ENCODE measurements at places on chromosomes 12 and 14.

DNA sequence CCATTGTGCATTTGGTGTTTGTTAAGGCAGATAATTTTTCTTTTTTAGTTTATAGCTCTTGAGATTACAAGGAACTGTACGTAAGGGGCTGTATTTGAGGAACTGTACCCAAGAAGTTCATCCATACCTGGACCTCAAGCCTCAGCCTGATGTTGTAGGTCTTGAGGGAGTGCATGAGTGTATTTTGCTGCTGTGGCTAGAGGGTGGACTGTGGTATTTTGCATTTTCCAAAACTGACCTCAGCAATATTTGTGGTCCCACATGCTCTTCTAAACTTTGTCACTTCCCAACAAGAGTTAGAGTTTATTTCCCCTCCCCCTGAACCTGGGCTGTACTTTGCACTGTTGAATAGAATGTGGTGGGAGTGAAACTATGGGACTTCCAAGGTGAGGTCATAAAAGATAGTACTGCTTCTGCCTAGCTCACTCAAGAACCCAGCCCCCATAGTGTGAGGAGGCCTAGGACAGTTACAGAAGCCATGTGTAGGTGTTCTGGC is 42.2 kb upstream of the FBXO33 start:
- no peaks in the 10 kb centered on the region for H3K4me1 ChIP-seq
- peaks cover 5% of the 10 kb centered on the region for H3K36me3 ChIP-seq
- no peak for DNase-seq
- no peak overlapping the region for H3K4me3 ChIP-seq
- no peaks in the 10 kb centered on the region for H3K27me3 ChIP-seq

- DNase-seq, result no peak
- no peak overlapping the region for H3K27ac ChIP-seq
- no peaks in the 10 kb centered on the region for H3K4me1 ChIP-seq
- no peak overlapping the region for H3K4me3 ChIP-seq
Measured at GRCh38 chr12:6407236-6407954, 23.4 kb downstream of the LTBR start.

GRCh38 chr12:82873951-82874350 is 187.2 kb downstream of the TMTC2 start:
- DNase-seq, result no peak
- H3K4me1 ChIP-seq, result no peaks in the 10 kb centered on the region
- H3K27ac ChIP-seq, result no peak overlapping the region
- no peaks in the 10 kb centered on the region for H3K36me3 ChIP-seq
- no peak overlapping the region for H3K4me3 ChIP-seq

GRCh38 chr12:62301080-62301798 is 41.0 kb downstream of the USP15 start:
- peaks cover 39% of the 10 kb centered on the region for H3K36me3 ChIP-seq
- H3K27ac ChIP-seq, result no peak overlapping the region
- H3K27me3 ChIP-seq, result no peaks in the 10 kb centered on the region
- H3K4me1 ChIP-seq, result peaks cover 13% of the 10 kb centered on the region
- DNase-seq, result no peak

DNA sequence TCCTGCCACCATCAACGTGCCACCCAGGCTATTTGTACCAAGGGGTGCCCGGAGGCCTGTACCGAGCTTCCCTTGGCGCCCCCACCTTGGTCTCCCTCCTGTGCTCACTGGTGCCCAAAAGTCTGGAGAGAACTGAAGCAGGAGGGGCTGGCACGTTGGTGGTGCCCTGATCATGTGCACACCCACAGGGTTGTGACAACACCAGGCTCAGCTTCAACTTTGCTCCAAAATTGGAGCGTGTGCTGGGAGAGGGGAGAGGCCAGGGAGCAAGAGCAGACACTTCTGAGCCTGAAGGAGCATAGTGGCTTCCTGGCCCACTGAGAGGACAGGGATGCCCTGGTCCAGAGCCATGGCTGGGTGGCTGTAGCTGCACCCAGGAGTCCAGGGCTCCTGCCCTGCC is 13.0 kb upstream of the LPCAT3 start:
- H3K27ac ChIP-seq, result no peak overlapping the region
- H3K27me3 ChIP-seq, result no peaks in the 10 kb centered on the region
- H3K4me3 ChIP-seq, result no peak overlapping the region
- DNase-seq, result no peak
- no peaks in the 10 kb centered on the region for H3K36me3 ChIP-seq

- peak; percentile 61 for DNase-seq
- no peaks in the 10 kb centered on the region for H3K36me3 ChIP-seq
- H3K4me3 ChIP-seq, result peak within 1 kb of the TSS; percentile 13
Measured at GRCh38 chr14:104085032-104085888, at the start of gene ASPG. ASPG (plus strand) TSS chr14:104085700; CDS start chr14:104085771, 71 bp downstream.

- H3K4me1 ChIP-seq, result no peaks in the 10 kb centered on the region
- H3K4me3 ChIP-seq, result no peak overlapping the region
- H3K36me3 ChIP-seq, result no peaks in the 10 kb centered on the region
- H3K27me3 ChIP-seq, result no peaks in the 10 kb centered on the region
- no peak overlapping the region for H3K27ac ChIP-seq
Measured at GRCh38 chr12:10025236-10025635, 5.2 kb upstream of the CLEC9A start.

GRCh38 chr12:103884316-103884715 is 43.3 kb upstream of the NT5DC3 start:
- no peaks in the 10 kb centered on the region for H3K27me3 ChIP-seq
- H3K36me3 ChIP-seq, result no peaks in the 10 kb centered on the region
- H3K4me1 ChIP-seq, result no peaks in the 10 kb centered on the region
- DNase-seq, result no peak
- H3K27ac ChIP-seq, result no peak overlapping the region

GRCh38 chr14:54010981-54011380 is 54.4 kb upstream of the BMP4 start:
- no peak for DNase-seq
- H3K4me3 ChIP-seq, result no peak overlapping the region
- H3K27ac ChIP-seq, result no peak overlapping the region
- H3K36me3 ChIP-seq, result no peaks in the 10 kb centered on the region

DNA sequence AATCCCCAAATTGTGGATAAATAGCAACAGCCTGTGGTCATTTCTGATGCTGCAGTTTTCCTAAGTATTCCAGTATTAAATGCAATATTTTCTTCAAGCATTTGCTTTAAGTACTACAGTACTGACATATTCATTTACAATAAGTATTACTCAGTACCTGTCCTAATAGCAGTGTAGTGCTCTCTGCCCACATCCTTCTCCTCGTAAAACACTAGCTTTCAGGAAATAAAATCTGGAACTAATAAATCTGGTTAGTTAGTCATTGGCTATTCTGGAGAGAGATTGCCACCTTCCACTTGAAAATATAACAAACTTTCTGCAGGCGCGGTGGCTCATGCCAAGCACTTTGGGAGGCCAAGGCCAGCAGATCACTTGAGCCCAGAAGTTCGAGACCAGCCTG is 441.5 kb downstream of the PRKD1 start:
- no peaks in the 10 kb centered on the region for H3K4me1 ChIP-seq
- H3K27me3 ChIP-seq, result no peaks in the 10 kb centered on the region
- no peak overlapping the region for H3K27ac ChIP-seq

DNA sequence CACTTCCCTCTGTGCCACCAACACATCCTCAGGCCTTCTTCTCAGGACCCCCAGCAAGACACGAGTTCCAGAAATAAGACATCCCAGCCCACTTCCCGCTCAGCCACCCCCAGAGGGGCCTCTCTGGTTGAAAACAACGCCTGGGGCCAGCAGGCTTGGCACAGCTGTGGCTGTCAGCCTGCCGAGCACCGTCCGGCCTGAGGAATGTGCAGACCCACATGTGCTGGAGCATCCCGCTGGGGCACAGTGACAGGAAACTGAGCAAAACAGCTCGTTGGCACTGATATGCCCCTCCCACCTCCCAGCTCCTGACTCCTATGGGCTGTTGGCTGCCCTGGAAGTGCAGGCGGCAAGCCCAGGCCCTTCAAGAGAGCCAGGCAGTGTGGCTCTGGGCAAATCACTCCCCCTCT is 1.4 kb downstream of the SYNE3 start:
- peak; percentile 70 for DNase-seq
- no peaks in the 10 kb centered on the region for H3K27me3 ChIP-seq

- H3K27me3 ChIP-seq, result no peaks in the 10 kb centered on the region
- H3K4me3 ChIP-seq, result no peak overlapping the region
Measured at GRCh38 chr12:2248901-2249381, 196.2 kb downstream of the CACNA1C start.

DNA sequence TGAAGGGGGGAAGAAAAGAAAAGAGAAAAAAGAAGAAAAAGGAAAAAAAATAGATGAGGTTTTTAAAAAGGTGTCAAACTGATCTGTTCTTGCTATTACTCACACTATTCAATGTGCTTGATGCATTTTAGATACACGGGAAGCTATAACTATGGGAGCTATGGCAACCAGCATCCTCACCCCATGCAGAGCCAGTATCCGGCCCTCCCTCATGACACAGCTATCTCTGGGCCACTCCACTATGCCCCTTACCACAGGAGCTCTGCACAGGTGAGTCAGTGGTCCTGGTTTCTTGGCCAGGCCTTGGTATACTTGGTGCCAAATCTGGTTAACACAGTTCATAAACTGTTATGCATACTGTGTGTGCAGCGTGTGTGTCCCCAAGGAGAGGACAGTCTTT is 24.0 kb upstream of the RIC8B start:
- no peaks in the 10 kb centered on the region for H3K36me3 ChIP-seq
- DNase-seq, result no peak
- no peaks in the 10 kb centered on the region for H3K27me3 ChIP-seq
- H3K4me3 ChIP-seq, result no peak overlapping the region

- H3K4me1 ChIP-seq, result peaks cover 3% of the 10 kb centered on the region
- DNase-seq, result no peak
Measured at GRCh38 chr14:76330411-76331327, 45.3 kb upstream of the ESRRB start.

- no peaks in the 10 kb centered on the region for H3K36me3 ChIP-seq
- no peak overlapping the region for H3K4me3 ChIP-seq
- no peaks in the 10 kb centered on the region for H3K4me1 ChIP-seq
Measured at GRCh38 chr14:30357791-30358190, 201.2 kb upstream of the G2E3 start.

DNA sequence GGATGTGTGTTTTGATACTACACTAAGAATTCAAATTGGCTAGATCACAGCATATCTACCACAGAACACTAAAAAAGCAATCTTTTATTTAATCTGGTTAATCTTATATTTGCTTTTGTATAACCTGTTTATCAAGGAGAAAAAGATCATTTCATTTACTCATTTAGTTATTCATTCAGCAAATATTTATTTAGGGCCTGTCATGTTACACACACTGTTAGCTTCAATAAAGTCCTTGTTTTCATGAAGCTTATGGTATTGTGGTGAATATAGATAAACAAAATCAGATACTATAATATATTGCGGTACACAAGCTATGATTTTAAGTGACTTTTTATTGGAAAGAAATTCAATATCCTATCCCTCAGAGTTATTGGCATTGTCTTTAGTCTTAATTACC is 350.8 kb downstream of the LRFN5 start:
- H3K27ac ChIP-seq, result no peak overlapping the region
- no peaks in the 10 kb centered on the region for H3K36me3 ChIP-seq
- DNase-seq, result no peak
- no peaks in the 10 kb centered on the region for H3K4me1 ChIP-seq
- H3K4me3 ChIP-seq, result no peak overlapping the region
- no peaks in the 10 kb centered on the region for H3K27me3 ChIP-seq

GRCh38 chr14:51228391-51228790 is 11.7 kb upstream of the TMX1 start:
- H3K4me3 ChIP-seq, result no peak overlapping the region
- H3K36me3 ChIP-seq, result no peaks in the 10 kb centered on the region
- DNase-seq, result no peak
- H3K4me1 ChIP-seq, result no peaks in the 10 kb centered on the region
- H3K27ac ChIP-seq, result no peak overlapping the region
- no peaks in the 10 kb centered on the region for H3K27me3 ChIP-seq

GRCh38 chr14:22600027-22600426 is 1.9 kb downstream of the ABHD4 start:
- H3K27ac ChIP-seq, result peak overlapping the region; percentile 93
- DNase-seq, result no peak
- no peaks in the 10 kb centered on the region for H3K27me3 ChIP-seq
- H3K36me3 ChIP-seq, result peaks cover 36% of the 10 kb centered on the region
- no peak overlapping the region for H3K4me3 ChIP-seq
- peaks cover 27% of the 10 kb centered on the region for H3K4me1 ChIP-seq

DNA sequence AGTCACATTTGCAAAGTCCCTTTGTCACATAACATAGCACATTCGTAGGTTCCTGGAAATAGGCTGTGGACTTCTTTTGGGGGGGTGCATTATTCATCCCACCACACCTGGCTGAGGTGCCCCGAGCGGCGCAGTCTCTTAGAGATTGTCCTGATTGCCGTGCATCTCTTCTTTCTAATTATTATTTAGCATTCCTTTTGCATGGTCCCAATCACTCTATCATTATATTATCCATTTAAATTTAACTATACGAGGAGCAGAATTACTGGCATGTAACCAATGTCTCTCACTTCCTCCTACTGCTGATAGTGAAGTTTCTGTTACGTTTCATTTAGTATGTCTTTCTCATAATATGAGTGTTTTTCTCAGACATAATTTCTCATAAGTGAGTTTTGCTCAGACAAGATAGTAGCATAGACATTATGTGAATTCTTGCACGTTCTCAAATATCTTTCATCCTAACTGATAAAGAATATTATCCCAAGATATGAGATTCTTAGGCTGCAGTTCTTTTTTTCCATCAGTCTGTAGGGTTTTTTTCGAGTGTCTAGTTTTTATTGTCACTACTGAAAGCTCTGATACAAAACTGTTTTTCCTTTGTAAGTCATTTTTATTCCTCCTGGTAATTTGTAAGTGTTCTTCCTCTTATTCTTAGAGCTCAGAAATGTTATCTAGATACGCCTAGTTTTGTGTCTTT is 444.3 kb downstream of the NELL2 start:
- no peaks in the 10 kb centered on the region for H3K4me1 ChIP-seq
- DNase-seq, result no peak
- H3K27ac ChIP-seq, result no peak overlapping the region
- H3K36me3 ChIP-seq, result no peaks in the 10 kb centered on the region
- no peaks in the 10 kb centered on the region for H3K27me3 ChIP-seq

DNA sequence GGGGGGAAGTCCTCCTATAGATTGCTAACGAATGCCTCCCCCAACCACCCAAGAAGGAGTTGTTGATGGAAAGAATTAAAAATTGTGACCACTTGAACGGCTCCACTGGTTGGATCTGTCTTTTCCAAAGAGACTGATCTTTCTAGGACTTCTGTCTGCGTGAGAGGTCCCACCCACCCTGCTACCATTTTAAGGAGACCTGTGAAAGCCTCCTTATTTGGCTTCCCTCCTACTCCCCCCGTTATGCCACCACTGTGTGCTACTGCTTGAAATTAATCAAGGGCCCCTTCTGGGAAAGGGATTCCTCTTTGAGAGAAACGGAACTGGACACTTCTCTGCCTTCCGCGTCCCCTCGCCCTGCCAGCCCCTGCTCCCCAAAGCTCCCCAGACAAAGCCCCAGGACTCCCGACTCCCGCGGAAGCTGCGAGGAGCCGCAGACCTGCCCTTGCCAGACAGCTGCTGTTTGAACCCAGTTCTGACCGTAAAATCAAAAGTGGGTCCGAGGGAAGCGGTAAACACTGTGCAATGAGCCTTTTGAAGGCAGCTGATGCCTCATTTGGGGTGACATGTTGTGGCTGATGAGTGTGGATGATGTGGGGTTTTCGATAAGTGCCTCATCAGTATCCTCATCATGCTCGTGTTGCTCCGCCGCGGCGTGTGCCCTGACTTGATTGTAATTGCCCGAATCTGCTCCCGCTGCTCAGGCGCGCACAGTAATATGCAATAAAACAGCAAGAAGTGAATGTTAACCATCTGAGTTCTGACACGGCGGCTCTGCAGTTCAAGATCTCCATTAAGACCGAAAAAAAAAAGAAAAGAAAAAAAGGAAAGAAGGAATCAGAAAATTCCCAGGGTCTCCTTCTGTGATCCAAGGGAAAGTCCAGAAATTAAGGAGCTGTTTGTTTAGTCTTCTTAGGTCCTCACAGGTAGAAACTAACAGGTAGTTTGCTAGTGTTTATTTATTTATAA is 48.2 kb downstream of the MBIP start:
- DNase-seq, result peak; percentile 22
- peak overlapping the region; percentile 23 for H3K4me3 ChIP-seq
- H3K36me3 ChIP-seq, result no peaks in the 10 kb centered on the region
- no peak overlapping the region for H3K27ac ChIP-seq
- no peaks in the 10 kb centered on the region for H3K4me1 ChIP-seq
